ENCODE measurements at places on chromosomes 2 and 18.
A peak's percentile ranks its signal among the peaks of the same experiment; 100 is the strongest.

GRCh38 chr2:29726976-29727375, 194.4 kb downstream of the ALK start:
- peak; percentile 39 for DNase-seq

GRCh38 chr2:62304429-62305417, 108.8 kb downstream of the B3GNT2 start:
- DNase-seq: no peak

DNA sequence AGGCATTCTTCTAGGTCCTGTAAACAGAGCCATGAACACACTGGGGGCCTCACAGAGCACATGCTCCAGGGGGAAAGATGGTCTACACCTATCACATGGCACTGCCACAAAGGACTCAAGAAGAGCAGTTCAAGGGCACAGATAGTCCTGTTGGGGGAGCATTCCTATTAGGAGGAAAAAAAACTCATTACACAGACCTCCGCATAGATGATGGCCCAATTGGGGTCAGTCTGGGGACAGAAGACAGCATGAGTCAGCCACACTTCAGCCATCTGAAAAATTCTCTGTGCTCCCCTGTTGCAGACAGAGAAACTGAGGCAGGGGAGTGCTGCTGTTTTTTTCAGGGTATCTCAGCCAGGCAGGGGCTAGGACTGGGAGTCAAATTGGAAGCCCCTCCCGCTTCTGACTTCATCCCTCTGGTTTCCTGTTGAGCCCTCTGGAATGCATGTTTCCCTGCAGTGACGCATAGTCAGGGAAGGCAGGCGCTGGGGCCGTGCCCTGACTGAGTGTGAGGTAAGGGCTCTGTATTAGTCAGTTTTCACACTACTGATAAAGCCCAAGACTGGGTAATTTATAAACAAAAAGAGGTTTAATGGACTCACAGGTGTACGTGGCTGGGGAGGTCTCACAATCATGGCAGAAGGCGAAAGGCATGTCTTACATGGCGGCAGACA, 67.9 kb downstream of the RHOB start:
- no peak for DNase-seq

DNA sequence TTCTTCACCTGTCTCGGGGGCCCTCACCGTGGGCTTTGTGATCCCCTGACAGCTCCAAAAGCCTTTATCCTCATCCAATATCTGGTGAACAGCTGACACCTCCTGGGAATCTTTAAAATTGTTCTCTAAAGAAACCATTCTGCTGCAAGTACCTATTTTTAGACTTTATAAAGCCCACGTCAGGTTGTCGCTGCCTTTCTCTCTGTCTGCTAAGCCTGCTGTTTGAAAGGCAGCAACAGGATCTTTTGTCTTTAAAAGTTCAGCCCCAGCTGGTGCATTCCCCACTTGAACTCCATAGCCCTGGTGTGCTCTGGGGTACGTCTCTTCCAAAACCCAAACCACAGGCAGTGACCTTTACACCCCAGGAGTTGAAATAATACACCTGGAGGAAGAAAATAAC, 145.0 kb downstream of the NEDD4L start:
- no peak for DNase-seq

DNA sequence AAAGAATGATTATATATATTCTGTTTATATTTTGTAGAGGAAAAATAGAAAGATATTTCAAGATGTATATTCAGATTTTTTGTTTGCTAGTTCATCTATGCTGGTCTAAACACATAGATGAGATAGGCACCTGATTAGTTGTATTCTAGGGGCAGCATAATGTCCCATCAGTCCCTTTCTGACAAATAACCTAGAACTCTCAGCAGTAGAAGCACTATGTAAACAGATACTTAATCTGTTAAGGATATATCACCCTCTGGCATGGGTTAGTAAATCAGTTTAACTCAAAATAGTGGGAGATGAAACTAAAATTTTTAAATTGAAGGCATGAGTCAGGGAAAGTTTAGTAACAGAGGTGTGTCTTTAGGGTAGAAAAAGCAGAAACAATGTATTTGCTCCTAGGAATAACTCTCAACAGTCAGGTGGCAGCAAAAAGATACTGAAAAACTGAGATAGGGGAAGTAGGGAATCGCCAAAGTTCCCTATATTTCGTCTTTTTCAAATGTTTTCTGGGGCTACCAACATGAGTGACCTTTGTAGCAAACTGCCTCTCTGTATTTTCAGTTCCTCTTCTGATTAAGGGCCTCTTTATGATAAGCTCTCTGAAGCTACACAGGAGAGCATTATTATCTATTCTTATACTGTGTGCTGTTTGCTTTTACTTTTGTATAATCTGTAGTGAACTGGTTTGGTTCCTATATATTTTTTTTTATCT, 5.7 kb downstream of the PPP1R1C start:
- DNase-seq: no peak

GRCh38 chr2:3848776-3849175, 145.4 kb downstream of the DCDC2C start:
- DNase-seq: no peak

GRCh38 chr2:48066000-48066399, 159.7 kb upstream of the FBXO11 start:
- no peak for DNase-seq

- no peak for DNase-seq
These were observed 149.0 kb upstream of the REV1 start for GRCh38 chr2:99638791-99639190.

DNA sequence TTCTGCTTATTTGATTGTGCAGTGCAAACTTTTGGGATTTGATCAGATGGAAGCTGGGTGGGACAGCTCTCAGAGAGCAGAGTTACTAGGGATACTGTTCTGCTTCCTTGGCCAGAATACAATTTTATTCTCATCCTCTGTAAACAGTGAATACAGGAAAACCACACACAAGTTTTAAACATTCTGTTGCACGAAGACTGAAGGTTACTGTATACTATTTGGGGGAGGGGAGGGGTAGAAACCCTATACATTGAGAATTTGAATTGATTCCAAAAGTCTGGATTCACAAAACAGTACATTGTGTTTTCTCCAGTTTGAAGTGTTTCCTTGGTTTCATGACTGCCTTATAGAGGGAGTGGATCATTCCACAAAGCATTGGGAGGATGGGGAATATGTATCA, 149.9 kb downstream of the SETBP1 start:
- no peak for DNase-seq

DNA sequence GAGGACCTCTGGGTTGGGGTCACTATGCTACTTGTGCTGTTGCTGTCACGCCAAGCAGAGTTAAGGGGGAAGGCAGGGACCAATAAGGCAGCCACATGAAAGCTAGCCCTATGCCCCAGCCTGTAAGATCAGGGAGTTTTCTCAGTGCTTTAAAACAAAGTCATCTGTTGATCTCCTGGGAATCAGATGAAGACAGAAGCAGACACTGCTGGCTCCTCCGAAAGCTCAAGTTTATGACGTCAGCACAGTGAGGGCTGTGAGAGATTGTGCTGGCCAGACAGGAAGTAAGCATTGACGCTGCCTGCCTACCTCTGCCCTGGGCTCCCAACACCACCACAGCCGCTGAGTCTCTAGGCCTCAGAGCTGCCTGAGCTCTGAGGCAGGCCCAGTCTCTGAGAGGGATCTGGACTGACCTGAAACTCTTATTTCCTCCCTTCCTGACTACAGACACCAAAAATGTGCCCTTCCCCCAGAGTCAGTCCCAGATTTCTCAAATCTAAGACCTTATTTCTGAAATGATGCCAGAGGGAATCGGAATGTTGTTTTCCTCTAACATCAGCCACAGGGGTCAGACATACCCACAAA, 118.1 kb upstream of the EPAS1 start:
- DNase-seq: no peak

DNA sequence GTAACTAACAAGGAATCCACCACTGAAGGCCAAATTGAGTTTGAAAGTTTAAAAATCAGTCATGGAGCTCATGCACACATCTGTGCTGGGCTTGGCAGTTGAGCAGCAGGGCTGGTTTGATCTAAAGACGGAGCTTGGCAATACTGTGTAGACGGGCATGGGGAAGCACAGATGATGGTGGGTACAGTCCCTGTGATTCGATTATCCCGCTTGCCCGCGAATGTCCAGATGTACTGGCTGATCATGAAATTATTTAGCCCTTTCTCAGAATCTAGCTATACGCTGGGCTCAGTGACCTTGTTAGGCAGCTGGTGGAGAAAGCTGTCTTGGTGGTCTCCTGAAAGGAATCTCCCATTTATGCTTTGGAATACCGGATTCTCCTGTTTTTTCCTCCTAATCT, 74.8 kb upstream of the SOX11 start:
- no peak for DNase-seq

DNA sequence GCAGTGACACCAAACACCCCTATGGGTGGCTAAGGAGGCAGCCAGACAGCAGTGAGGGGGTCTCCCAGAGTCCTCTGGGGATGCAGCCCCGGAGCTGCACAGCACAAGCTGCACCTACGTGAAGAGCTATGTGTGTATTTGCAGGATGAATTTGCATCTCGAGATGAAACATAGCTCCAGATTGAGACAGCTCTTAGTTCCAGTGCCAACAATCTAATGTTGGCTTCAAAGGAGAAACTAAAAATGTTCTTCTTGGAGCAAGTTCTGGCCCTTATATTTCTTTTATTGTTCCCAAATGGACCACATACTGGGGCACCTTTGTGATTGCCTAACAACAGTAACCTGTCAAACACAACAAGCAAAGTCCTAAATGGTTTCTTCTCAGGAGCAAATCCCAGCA, 233.9 kb downstream of the SLC4A3 start:
- DNase-seq: no peak
